Aorta (tissue), 5 donors: ENCODE measurements at places on chromosomes 12 and 14. TPM values are rescaled to one million over a fixed set of nuclear protein-coding genes. Genes with fewer than 3 reads are reported as not detected.

DYNC1H1 gene
- polyA plus RNA-seq = 151 TPM

IRF9 gene
- 111 TPM for polyA plus RNA-seq

PHLDA1 gene
- 26.9 TPM for polyA plus RNA-seq

GPR137C gene
- polyA plus RNA-seq = 0.13 TPM

SINHCAF gene
- polyA plus RNA-seq = 3.7 TPM

RBP5 gene
- not detected for polyA plus RNA-seq

CAND1 gene
- polyA plus RNA-seq = 19.8 TPM

BATF gene
- 8.0 TPM for polyA plus RNA-seq
